ENCODE measurements at places on chromosomes 6 and 20. TPM values are rescaled to one million over a fixed set of nuclear protein-coding genes. Genes with fewer than 3 reads are reported as not detected.
A peak's percentile ranks its signal among the peaks of the same experiment; 100 is the strongest.

GRCh38 chr20:35093267-35093884, 769 bp upstream of the TRPC4AP start:
- H3K4me3 ChIP-seq = peak overlapping the region; percentile 91
- H3K4me1 ChIP-seq = peaks cover 23% of the 10 kb centered on the region
- peak overlapping the region; percentile 78 for H3K27ac ChIP-seq
- H3K36me3 ChIP-seq = no peaks in the 10 kb centered on the region
- DNase-seq = no peak

GRCh38 chr6:81023007-81023582, 729.4 kb downstream of the TENT5A start:
- no peaks in the 10 kb centered on the region for H3K36me3 ChIP-seq
- no peaks in the 10 kb centered on the region for H3K4me1 ChIP-seq
- DNase-seq = no peak

GRCh38 chr20:48740712-48741111, 87.1 kb downstream of the PREX1 start:
- no peak overlapping the region for H3K27ac ChIP-seq
- H3K27me3 ChIP-seq = no peaks in the 10 kb centered on the region
- H3K4me3 ChIP-seq = no peak overlapping the region
- peaks cover 46% of the 10 kb centered on the region for H3K4me1 ChIP-seq
- H3K36me3 ChIP-seq = peaks cover 30% of the 10 kb centered on the region

- H3K4me3 ChIP-seq = no peak overlapping the region
- H3K27me3 ChIP-seq = no peaks in the 10 kb centered on the region
Measured at GRCh38 chr20:6886065-6886729, 118.7 kb downstream of the BMP2 start.

DNA sequence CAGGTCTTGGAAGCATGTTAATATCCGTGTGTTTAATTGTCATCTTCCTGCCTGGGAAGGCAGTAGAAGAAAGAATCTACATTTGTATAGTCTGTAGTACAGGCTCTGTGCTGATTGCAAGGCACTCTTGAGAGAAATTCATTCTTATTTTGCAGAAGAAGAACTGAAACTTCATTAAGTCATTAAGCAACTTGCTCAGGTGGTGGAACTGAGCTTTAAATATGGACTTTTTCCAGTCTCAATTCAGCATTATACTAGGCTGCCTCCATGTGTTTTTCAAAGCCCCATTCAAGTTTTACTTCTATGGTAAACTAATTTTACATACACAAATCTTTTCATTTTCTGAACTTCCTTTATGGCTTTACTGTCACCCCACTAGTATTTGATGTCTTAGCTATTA, 18.7 kb downstream of the ZNF451 start:
- H3K36me3 ChIP-seq = no peaks in the 10 kb centered on the region
- H3K4me1 ChIP-seq = no peaks in the 10 kb centered on the region
- no peaks in the 10 kb centered on the region for H3K27me3 ChIP-seq
- no peak overlapping the region for H3K4me3 ChIP-seq
- no peak for DNase-seq

- DNase-seq = no peak
- H3K4me1 ChIP-seq = peaks cover 10% of the 10 kb centered on the region
- H3K4me3 ChIP-seq = no peak overlapping the region
Measured at GRCh38 chr20:34578025-34578424, 19.5 kb downstream of the MAP1LC3A start.

DNA sequence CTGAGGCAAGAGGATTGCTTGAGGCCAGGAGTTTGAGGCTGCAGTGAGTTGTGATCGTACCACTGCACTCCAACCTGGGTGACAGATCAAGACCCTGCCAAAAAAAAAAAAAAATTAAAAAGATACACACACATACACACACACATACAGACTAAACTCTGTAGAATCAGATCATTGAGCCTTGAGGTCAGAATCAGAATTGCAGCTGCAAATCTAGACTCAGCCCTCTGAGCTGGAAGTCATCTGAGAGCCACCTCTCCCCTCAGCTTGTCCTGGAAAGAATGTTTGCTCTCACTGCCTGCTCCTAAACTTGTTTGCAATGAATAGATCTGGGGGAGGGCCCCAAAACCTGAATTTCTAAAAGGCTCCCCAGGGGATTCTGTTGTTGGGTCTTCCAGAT, 41.4 kb upstream of the ANGPT4 start:
- peaks cover 7% of the 10 kb centered on the region for H3K27me3 ChIP-seq
- H3K4me3 ChIP-seq = no peak overlapping the region
- H3K36me3 ChIP-seq = no peaks in the 10 kb centered on the region
- no peak overlapping the region for H3K27ac ChIP-seq
- no peaks in the 10 kb centered on the region for H3K4me1 ChIP-seq

DNA sequence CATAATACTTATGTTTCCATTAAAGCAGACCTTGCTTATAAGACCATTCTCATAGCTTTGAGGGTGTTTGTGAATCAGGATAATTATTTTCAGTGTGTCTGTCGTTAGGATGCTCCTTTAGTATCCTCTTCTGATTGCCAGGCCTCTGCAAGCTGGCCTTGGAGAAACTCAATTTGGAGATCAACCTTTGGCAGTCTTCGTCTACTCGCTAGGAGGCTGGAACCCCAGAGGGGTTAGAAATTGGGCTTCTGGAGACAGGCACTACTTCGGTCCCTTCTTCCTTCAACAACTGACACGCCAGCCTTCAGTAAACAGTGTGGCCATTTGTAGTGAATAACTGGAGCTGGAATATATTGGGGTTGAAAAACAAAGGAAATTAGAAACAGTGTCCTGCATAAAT, 100.8 kb upstream of the CITED2 start:
- no peak overlapping the region for H3K27ac ChIP-seq
- H3K4me3 ChIP-seq = no peak overlapping the region
- DNase-seq = no peak
- H3K4me1 ChIP-seq = no peaks in the 10 kb centered on the region
- H3K27me3 ChIP-seq = no peaks in the 10 kb centered on the region

DNA sequence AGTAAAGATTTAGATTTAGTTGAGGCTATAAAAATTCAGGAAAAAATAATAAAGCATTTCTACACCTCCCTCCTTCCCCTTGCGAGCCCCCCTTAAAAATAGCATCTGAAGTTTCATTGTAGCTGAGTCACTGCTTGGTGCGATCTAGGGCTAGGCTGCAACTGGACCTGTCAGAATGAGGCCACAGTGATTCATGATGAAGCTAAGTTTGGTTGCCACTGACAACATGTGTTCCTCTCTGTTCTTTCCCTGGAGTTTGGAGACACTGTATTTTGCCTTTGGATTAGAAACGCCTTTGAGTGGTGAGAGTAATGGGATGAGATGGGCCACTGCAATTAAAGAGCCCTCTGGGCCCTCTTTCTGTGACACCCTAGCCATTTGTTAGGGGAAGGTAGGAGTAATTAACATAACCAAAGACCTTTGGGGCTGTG, 334.1 kb downstream of the NRN1 start:
- no peak overlapping the region for H3K27ac ChIP-seq
- H3K27me3 ChIP-seq = no peaks in the 10 kb centered on the region
- no peak overlapping the region for H3K4me3 ChIP-seq

- DNase-seq = no peak
- no peaks in the 10 kb centered on the region for H3K27me3 ChIP-seq
- no peak overlapping the region for H3K27ac ChIP-seq
- no peaks in the 10 kb centered on the region for H3K4me1 ChIP-seq
- no peaks in the 10 kb centered on the region for H3K36me3 ChIP-seq
Measured at GRCh38 chr20:60761056-60761455, 491.0 kb upstream of the CDH4 start.

GRCh38 chr20:36744243-36744642, 1.6 kb downstream of the NDRG3 start:
- H3K4me1 ChIP-seq = peaks cover 20% of the 10 kb centered on the region
- H3K4me3 ChIP-seq = no peak overlapping the region
- H3K36me3 ChIP-seq = no peaks in the 10 kb centered on the region
- H3K27me3 ChIP-seq = no peaks in the 10 kb centered on the region
- DNase-seq = no peak

DNA sequence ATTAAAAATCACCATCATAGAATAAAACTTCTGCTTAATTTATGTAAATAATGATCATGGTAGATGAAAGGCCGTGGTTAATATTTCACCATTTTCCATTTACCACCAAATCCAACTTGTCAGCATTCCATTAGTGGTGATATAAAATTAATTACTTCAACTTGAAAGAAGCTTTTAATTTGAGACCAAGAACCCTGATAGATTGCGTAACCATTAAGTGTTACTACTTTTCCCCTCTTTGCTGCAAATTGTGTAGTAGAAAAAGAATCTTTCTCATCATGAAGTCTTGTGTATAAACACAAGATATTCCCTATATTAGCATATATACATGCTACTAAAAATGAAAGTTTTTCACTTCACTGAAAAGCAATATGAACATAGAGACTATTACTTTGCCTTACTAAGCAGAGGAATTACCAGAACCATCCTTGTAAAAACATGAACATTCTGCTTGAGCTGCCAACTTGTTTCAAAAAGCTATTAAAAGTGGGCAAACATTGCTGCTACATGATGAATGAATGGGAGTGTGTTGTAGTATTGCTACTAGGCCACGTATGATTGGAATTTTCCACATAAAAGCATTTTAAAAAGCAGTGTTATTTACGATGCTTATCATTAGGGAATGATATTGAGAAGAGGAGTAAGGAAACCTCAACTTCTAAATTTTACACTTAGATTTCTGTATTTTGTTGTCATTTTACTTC, 35.0 kb downstream of the STX11 start:
- H3K27ac ChIP-seq = no peak overlapping the region
- no peaks in the 10 kb centered on the region for H3K4me1 ChIP-seq
- no peaks in the 10 kb centered on the region for H3K27me3 ChIP-seq
- H3K36me3 ChIP-seq = no peaks in the 10 kb centered on the region

- H3K4me1 ChIP-seq = peaks cover 5% of the 10 kb centered on the region
- no peak within 1 kb of the TSS for H3K4me3 ChIP-seq
- no peaks in the 10 kb centered on the region for H3K36me3 ChIP-seq
- H3K27me3 ChIP-seq = peaks cover 19% of the 10 kb centered on the region
Measured at GRCh38 chr6:166308033-166308768, at the start of gene PRR18. PRR18 (minus strand) TSS chr6:166308392; CDS start chr6:166308142, 250 bp downstream.

DNA sequence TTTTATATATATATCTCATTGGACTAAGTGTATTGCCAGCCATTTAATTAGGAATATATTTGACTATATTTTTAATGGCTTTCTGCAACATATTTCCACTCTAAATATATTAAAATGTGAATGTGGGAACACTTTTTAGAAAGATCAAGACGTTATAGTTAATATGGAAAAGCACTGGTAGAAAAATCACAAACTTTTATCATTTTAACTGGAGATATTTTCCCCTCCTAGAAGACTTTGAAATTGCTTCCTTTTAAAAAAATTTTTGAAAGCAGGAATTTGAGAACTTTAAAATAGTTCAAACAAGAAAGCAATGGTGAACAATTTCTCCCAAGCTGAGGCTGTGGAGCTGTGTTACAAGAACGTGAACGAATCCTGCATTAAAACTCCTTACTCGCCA, at the start of gene TAAR9:
Gene TAAR9 (plus strand): TSS at position 301 of the 400 bp plus-strand sequence. CDS start 13 bp downstream, at position 314.
- no peak within 1 kb of the TSS for H3K27ac ChIP-seq
- DNase-seq = no peak
- H3K4me1 ChIP-seq = no peaks in the 10 kb centered on the region
- no peaks in the 10 kb centered on the region for H3K27me3 ChIP-seq
- H3K36me3 ChIP-seq = no peaks in the 10 kb centered on the region
- H3K4me3 ChIP-seq = no peak within 1 kb of the TSS

DNA sequence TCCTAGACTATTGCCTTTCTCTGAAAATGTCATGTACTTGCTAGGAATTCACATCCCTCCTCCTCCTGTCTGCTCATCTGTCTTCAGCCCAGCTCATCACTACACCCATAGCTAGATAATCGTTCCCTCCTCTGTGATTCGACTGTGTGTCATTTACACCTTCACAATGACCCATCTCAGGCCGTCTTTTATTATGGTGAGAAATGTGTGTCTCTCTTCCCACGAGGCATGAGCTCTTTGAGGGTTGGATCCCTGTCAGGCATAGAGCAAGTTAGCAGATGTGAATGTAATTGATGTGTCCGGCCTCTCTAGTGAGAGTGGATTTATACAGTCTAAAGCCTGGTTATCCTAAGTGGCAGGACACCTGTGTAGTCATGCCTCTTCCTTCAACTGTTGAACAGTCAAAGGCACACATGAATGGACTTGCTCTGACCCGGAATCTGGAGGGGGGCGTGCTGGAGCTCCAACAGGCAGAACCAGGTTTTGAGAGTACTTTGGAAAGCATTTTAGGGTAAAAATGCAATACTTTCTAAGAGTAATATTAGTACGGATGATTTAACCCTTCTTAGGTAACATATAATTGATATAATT, 182.1 kb downstream of the UTRN start:
- no peak for DNase-seq
- H3K36me3 ChIP-seq = peaks cover 32% of the 10 kb centered on the region
- H3K4me3 ChIP-seq = no peak overlapping the region
- H3K4me1 ChIP-seq = peaks cover 21% of the 10 kb centered on the region
- H3K27me3 ChIP-seq = no peaks in the 10 kb centered on the region
- no peak overlapping the region for H3K27ac ChIP-seq

DNA sequence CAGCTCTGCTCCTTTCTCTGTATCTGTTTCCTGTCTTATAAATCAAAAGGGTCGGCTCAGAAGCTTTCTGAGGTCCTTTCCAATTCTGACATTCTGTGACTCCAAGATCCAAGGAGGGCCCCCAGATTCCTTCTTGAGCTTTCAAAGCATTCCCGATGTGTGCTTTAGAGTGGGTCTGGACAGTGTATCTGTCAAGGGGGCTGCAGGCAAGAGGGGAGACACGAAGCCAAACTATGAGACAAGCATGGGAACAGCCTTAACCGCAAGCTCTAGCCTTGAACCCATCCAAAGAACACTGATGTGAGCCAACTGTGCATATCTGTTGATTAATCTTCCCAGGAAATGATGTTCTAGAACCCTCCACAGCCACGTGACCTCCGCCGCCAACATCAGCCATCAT, 73.8 kb downstream of the TSHZ2 start:
- H3K4me1 ChIP-seq = no peaks in the 10 kb centered on the region
- DNase-seq = no peak
- no peak overlapping the region for H3K4me3 ChIP-seq

DNA sequence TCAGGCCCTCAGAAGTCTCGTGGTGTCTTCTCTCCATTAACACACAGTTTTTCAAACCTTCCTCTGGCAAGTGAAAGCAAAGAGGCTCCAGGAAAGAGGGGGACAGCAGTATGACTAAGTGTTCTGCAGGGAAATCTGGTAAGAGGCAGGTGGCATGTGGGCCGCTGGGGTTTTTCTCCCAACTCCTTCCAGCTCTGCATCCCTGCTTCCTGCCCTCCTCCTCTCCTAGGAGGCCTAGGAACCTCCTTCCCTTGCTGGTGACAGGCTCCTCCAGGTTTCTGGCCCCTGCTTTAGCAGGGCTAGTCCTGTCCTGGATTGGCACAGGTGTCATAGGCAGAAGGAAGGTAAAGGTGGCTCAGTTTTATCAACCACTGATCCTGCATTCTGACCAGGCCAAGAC, 7.6 kb upstream of the ITCH start:
- DNase-seq = no peak
- no peaks in the 10 kb centered on the region for H3K4me1 ChIP-seq
- no peak overlapping the region for H3K4me3 ChIP-seq

Gene LY6G5B
- 19.1 TPM for total RNA-seq

Gene PROKR2
- total RNA-seq = 0.18 TPM

Gene CST4
- not detected for total RNA-seq

Gene HLA-DOA
- 6.9 TPM for total RNA-seq

Gene ALDH8A1
- 0.82 TPM for total RNA-seq

Gene PMEPA1
- 3.8 TPM for total RNA-seq

Gene TP53TG5
- not detected for total RNA-seq

Gene ISM1
- total RNA-seq = 1.7 TPM

Measured in CD8-positive, alpha-beta memory T cell (primary cell).